Astrocyte of the cerebellum (primary cell): ENCODE measurements at places on chromosomes 2 and 18.

- DNase-seq: no peak
Measured at GRCh38 chr18:40494603-40495002, 1460.4 kb upstream of the PIK3C3 start.

DNA sequence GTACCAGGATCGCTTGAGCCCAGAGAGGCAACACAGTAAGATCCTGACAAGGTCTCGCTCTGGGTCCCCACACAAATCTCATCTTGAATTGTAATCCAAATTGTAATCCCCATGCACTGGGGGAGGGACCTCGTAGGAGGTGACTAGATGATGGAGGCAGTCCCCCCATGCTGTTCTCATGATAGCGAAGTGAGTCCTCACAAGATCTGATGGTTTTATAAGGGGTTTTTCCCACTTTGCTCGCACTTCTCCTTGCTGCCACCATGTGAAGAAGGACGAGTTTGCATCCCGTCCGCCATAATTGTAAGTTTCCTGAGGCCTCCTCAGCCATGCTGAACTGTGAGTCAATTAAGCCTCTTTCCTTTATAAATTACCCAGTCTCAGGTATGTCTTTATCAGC lies 46.0 kb upstream of the SERTAD2 start:
- no peak for DNase-seq

GRCh38 chr18:34977838-34978532 lies 63.2 kb upstream of the MAPRE2 start:
- DNase-seq: no peak

DNA sequence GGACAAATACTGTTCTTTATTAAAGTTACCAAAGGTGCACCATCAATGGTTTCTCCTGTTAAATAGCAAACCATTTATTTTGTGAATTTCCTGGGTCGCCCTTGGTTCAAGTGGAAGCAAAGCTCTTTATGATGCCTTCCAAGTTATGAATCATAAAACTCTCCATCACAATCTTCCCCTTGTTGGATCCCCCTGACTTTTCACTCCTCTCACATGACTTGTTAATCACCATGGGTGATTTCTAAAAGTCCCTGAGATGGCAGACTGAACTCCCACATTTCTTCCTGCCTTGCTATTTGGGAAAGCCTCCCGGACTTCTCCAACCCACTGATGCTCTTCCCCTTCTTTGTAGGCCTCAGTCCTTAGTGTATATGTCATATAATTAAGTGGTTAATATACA lies 176.0 kb downstream of the THADA start:
- DNase-seq: no peak

DNA sequence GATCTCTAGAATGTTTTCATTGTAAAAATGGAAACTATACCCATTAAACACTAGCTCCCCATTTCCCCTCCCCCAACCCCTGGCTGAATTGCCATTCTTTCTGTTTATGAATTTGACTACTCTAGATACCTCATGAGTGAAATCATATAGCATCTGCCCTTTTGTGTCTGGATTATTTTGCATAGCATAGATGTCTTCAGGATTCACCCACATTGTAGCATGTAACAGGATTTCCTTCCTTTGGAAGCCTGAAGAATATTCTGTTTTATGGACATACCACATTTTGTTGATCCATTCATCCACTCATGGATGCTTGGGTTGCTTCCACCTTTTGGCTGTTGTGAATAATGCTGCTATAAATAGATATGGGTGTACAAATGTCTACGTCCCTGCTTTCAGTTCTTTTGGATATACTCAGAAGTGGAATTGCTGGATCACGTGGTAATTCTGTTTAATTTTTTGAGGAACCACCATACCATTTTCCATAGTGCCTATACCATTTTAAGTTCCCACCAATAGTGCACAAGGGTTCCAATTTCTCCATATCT lies 7.7 kb upstream of the ASB1 start:
- DNase-seq: no peak

- DNase-seq: no peak
Measured at GRCh38 chr2:173734797-173735196, 230.4 kb downstream of the SP3 start.

DNA sequence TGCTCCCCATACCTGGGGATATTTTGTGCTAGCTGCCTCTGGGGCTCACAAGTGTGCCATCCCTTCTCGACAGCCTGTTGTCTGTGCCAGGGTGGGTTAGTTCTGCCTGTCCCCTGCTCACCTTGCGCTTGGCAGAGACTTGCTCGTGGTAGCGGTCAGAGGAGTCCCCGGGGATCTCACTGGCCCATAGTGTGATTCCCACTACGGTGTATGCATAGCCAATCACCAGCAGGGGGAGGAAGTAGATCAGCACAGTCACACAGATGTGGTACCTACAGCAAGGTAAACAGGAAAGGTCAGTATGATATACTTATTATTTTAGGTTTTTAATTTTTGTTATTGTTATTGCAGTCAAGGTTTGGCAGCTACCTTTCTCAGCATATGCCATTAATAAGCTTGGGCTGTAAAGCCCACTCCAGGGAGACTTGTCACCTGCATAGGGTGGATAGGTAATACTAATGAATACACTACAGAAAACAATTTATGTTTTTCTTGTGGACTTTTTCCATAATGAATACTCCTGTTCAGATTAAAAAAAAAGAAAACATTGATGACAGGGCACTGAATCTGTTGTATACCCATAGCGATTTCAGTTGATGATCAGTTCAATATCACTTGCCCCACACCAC lies 95.2 kb downstream of the POLE4 start:
- no peak for DNase-seq

GRCh38 chr2:48319863-48320262 lies 210.1 kb upstream of the STON1 start:
- DNase-seq: no peak
